ENCODE measurements at places on chromosomes 2 and 18.

GRCh38 chr2:156704132-156704531, 268.0 kb downstream of the GPD2 start:
- no peak for DNase-seq

DNA sequence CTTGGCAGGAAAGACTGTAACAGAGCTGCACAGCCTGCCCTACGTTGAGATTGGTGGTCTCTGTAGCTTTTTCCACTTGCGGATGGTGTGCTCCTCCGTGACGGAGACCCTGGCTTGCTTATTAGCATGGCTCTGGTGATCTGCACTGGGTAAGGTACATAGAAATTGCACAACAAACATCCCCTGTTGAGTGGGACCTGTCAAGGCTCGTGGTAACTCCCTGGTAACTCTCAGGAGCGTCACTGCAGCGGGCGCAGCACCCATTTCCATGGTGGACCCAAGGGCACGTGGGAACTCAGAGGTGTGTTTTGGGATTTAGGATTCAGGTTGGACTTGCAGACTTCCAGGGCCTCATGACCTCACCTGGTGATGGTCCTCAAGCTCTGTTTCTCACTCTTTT, 1.1 kb downstream of the TRAF3IP1 start:
- no peak for DNase-seq

GRCh38 chr2:23401427-23402204, 16.6 kb downstream of the KLHL29 start:
- DNase-seq: no peak

DNA sequence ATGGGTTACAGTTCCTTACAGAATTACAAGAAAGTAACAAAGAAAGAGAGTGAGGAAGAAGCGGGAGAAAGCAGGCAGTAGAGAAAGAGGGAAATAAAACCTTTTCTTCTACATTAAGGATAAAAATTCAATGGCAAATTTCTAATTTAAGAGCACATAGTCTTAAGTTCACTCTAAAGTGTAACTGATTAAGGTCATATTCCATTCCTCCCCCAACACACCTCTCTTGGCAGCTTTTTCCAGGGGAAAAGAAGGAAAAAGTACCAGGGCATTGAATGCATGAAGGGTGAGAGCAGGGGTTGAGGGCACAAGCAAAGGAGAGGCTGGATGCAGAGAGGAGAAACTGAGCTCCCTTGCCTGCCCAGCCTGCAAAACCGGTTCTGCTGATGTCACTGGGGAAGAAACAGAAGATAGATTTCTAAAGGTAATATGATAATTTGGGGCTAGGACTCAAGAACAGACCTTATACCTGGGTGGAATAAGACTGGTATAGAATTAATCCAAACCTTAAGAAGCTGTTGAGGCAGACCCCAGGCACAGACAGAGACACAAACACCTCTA, 4.6 kb downstream of the ACMSD start:
- no peak for DNase-seq

- DNase-seq: no peak
Observed at GRCh38 chr18:61628085-61628484, 264.7 kb downstream of the RNF152 start.

- DNase-seq: no peak
Observed at GRCh38 chr2:53018825-53019425, 748.7 kb upstream of the CHAC2 start.

GRCh38 chr18:805755-806110, 6.3 kb downstream of the YES1 start:
- DNase-seq: no peak

DNA sequence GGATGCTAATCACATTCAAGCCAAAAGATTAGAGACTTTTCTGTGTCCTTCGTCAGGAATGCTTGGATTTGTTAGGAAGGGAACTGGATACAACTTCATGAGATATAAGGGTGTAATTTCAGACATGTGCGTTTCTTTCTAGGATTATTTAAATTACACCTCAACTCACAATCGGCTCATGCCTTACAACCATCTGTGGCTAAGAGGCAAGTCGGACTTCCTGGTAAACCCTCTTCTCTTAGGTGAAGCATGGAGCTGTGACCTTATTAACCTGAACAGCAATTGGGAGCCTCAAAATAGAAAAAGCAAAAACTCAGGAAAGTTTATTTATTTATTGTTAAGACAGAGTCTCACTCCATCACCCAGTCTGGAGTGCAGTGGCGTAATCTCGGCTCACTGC, 61.8 kb downstream of the SEMA4F start:
- no peak for DNase-seq

DNA sequence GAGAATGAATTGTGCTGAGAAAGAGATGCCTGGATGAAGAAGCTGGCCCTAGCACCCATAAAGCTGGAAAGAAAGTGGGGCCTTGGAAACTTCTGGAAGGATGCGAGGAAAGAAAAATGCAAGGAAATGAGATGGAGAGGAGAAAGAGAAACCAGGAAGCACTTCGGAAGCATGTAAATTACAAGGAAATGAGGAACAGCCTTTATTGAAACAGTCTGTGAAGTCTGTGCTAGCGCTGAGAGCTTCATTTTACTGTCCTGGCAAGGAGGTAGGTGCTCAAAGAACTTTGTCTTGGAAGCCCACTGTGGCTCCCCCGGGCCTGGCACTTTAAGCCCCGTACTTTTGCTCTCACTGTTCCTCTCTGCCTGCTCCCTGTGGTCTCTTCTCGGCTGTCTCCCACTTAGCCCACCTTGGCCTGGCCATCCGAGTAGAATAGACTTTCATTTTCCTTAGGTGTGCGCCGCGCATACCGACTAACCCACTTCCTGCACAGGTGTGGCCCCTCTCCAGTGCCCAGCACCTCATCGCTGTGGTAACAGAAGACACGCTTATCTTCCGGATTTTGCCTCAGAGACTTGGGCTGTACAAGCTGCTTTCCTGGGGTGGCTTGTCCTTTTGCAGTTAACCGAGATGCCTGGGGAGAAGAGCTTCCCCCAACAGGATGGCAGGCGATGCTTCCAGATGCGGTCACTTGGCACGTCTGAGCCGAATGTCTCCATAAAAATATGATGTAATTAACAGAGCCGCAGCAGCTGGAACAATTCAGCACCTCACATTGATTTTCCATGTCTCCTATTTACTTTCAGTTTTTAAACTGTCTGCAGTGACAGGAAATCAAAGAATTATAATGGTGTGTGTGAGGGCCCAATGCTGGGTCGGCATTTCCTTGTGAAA, 199.6 kb downstream of the HRH4 start:
- no peak for DNase-seq

Data from cerebellar nuclear complex (tissue), 1 donor.